Tibial nerve (tissue), 4 donors: ENCODE measurements at places on chromosomes 11 and 22. TPM values are rescaled to one million over a fixed set of nuclear protein-coding genes. Genes with fewer than 3 reads are reported as not detected.
A peak's percentile ranks its signal among the peaks of the same experiment; 100 is the strongest.

GRCh38 chr11:72042064-72042745, 38.1 kb downstream of the NUMA1 start:
- DNase-seq = no peak
- H3K27me3 ChIP-seq = no peaks in the 10 kb centered on the region
- peaks cover 36% of the 10 kb centered on the region for H3K4me1 ChIP-seq
- no peaks in the 10 kb centered on the region for H3K36me3 ChIP-seq
- H3K27ac ChIP-seq = peak overlapping the region; percentile 100
- H3K4me3 ChIP-seq = peak overlapping the region; percentile 65

DNA sequence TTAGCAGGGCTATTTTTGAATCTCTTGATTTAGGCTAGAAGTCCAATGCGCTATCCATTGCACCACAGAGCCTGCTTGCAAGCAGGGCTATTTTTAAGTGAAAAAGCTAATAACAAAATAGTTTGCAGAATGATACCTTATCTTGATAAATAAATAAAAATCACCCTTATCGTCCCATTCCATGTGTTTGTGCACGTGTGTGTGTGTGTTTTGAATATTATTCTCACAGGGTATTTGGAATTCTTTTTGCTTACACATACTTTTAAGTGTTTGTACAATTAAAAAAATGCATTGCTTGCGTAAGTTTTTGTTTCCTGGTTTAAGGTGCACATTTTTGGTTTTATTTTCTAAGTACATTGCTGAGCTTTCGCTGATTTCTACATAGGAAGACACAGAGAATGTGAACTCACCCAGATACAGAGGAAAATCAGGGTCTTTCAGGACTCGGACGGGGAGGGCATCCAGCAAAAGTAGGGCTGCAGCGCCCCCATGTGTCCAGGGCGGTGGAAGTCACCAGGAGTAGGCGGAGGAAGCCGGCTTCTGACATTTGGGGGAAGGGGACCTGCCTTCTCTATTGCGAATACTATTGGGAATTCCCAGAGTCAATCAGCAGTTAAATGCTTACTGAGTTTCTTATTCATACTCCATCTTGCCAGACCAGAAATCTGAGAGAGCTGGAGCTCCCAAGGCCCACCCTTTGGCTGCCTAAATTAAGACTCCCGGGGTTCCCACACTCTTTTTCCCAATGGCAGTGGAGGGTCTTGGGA, 27.3 kb downstream of the SLC1A2 start:
- no peak overlapping the region for H3K27ac ChIP-seq
- no peaks in the 10 kb centered on the region for H3K36me3 ChIP-seq
- no peak overlapping the region for H3K4me3 ChIP-seq
- DNase-seq = peak; percentile 55
- peaks cover 9% of the 10 kb centered on the region for H3K4me1 ChIP-seq

- H3K4me1 ChIP-seq = peaks cover 22% of the 10 kb centered on the region
- no peaks in the 10 kb centered on the region for H3K36me3 ChIP-seq
- H3K27me3 ChIP-seq = no peaks in the 10 kb centered on the region
- no peak overlapping the region for H3K27ac ChIP-seq
- no peak overlapping the region for H3K4me3 ChIP-seq
Observed at GRCh38 chr22:28952857-28953256, 69.5 kb downstream of the ZNRF3 start.

DNA sequence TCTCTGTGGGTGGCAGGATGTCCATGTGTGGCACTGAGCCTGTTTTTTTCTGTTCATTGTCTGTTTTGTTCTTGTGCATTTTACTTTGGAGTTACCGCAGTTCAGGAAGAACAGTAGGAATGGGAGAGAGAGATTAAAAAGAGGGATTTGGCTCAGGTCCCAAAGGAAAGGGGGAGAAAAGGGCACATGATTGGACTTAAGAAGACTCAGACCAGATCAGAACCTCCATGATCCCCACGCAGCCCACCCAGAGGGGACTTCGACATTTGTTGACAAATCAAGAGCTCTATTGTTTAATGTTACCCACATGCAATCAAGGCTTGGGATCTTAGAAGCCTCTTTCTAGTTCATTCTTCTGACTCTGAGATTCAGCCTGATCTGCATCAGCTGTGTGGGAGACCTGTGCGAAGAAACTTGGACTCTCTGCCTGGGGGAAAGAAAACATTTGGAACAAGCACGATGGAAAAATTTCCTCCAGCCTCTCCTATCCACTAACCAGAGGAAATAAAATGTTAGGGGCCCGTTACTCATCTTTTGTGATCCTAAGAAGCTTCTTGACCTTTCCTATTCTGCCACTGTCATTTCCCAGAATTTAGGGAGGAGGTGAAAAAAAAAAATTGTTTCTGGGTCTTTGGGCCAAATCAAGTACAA, 119.2 kb downstream of the SPON1 start:
- peak overlapping the region; percentile 24 for H3K27ac ChIP-seq
- no peak overlapping the region for H3K4me3 ChIP-seq
- peaks cover 8% of the 10 kb centered on the region for H3K4me1 ChIP-seq
- DNase-seq = no peak
- H3K36me3 ChIP-seq = no peaks in the 10 kb centered on the region

DNA sequence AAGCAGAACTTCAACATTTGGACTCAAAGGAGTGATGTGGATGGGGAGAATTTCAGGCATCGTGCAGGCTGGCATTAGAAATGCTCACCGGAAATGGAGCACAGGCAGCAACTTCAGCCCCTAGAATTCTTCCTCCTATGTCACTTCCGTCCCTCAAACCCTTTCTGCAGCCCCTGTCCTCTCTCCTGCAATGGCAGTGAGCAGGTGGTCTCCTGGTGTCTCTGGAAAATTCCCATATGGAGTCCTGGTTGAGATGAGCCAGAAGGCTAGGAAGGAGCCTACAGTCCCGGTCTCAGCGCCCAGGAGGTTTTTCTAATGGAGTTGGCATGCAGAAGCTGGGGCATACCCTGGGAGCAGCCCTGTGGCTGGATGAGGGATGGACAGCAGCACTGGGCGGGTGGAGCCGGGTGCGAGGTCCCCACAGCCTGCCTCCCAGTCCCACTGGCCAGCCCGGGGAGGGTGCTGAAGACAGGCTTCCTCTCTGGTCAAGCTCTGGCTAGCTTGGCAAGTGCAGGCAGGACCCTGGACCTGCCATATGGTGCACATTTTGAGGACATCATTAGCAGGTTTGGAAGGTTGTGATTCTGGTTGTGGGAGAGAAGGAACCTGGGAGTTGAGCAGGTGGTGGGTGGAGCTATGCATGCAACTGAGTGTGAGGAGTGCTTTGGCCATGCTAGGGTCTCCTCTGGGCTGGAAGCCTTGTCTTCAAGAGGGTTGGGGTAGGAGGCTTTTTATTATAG, 59.8 kb upstream of the B3GAT1 start:
- H3K27me3 ChIP-seq = peaks cover 15% of the 10 kb centered on the region
- H3K4me3 ChIP-seq = no peak overlapping the region
- no peaks in the 10 kb centered on the region for H3K4me1 ChIP-seq
- no peak overlapping the region for H3K27ac ChIP-seq
- no peak for DNase-seq
- no peaks in the 10 kb centered on the region for H3K36me3 ChIP-seq

DNA sequence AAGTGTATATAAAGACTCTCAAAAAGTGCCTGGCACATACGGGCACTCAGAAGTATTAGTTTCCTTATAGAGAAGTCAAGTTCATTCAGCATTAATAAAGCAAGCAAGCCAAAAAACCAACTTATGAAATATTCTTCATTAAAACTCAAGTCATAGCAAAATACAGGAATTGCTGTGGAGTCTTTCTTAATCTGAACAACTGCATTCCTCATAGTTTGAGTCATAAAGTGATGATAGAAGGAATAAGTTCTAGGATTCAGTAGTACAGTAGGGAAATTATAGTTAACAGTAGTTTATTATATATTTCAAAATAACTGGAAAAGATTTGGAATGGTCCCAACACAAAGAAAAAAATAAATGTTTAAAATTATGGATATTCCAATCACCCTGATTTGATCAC, 200.3 kb downstream of the C11orf91 start:
- H3K4me3 ChIP-seq = no peak overlapping the region
- H3K27me3 ChIP-seq = no peaks in the 10 kb centered on the region
- H3K4me1 ChIP-seq = no peaks in the 10 kb centered on the region
- no peaks in the 10 kb centered on the region for H3K36me3 ChIP-seq
- no peak overlapping the region for H3K27ac ChIP-seq
- DNase-seq = no peak

GRCh38 chr22:37482244-37482643, 3.9 kb downstream of the MFNG start:
- no peaks in the 10 kb centered on the region for H3K4me1 ChIP-seq
- H3K27ac ChIP-seq = no peak overlapping the region
- H3K27me3 ChIP-seq = no peaks in the 10 kb centered on the region
- DNase-seq = no peak
- H3K4me3 ChIP-seq = no peak overlapping the region
- peaks cover 7% of the 10 kb centered on the region for H3K36me3 ChIP-seq

GRCh38 chr22:20206709-20207215, 55.9 kb upstream of the CCDC188 start:
- no peaks in the 10 kb centered on the region for H3K36me3 ChIP-seq
- DNase-seq = no peak
- peak overlapping the region; percentile 32 for H3K27ac ChIP-seq
- peaks cover 32% of the 10 kb centered on the region for H3K4me1 ChIP-seq

DNA sequence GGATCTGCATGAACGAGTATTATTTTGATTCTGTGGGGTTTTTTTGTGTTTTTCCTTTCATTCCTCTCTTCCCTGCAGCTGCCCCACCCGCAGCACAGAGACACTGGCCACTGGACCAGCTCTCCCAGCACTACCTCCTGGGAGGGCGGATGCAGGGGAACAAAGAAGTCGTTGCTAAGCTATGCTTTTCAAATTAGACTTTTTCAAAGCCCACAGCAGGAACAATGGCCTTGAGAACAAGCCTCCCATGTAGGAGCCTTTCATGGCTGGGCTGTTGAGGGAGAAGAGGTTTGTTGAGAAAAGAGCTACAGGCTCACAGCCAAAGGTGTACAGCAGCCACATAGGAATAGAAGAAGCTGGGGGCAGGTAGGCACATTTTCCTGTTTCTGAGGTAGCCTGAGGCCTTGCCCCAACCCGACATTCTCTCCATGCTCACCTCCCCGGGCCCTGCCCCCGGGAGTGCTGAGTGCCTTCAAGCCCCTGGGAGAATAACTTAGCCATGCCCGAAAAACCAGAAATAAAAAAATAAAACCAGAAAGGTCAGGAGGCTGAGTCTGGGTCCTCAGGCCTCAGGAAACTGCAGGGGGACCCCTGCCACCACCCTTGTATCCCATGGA, 20.5 kb upstream of the SYT12 start:
- no peaks in the 10 kb centered on the region for H3K27me3 ChIP-seq
- H3K27ac ChIP-seq = no peak overlapping the region
- no peaks in the 10 kb centered on the region for H3K4me1 ChIP-seq
- H3K36me3 ChIP-seq = no peaks in the 10 kb centered on the region
- no peak for DNase-seq
- no peak overlapping the region for H3K4me3 ChIP-seq

DNA sequence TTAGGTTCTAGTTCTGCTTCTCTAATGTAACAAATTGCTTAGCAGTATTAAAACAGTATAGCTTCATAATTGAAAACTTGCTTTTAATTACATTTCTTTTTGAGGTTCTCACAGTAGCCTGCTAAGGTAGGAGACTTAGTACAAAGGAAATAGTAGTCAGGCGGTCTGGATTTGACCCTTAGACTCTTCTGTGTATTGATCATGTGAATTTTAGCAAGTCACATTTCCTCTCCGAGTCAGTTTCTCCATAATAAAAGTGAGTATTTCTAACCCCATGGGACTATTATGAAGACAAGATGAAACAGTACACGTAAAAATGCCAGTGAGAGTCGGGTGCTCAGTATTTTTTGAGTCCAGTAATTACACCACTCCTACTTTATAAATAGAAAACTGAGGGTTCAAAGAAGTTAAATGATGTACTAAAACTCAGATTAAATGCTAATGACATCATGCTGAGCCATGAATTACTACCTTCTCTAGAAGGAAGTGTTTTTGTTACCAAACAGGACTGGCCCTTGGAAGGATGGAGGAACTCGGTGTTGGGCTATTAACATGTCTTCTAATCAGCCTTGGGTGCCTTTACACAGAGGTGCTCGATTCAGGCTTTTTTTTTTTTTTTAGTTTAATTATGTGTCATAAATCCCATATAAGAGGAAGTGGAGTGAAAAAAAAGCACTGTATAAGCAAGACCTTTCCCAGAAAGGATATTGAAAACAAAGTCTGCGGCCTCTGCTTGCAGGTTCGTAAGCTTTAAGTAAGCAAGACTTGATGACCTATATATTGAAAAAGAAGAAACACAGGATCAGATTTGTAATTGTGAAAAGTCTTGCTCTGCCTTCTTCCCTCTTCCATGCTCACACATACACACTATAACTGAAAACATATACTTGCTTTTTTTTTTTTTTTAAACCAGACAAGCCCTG, 109.0 kb downstream of the EMSY start:
- no peaks in the 10 kb centered on the region for H3K4me1 ChIP-seq
- no peaks in the 10 kb centered on the region for H3K36me3 ChIP-seq
- no peak overlapping the region for H3K4me3 ChIP-seq
- H3K27me3 ChIP-seq = no peaks in the 10 kb centered on the region
- no peak overlapping the region for H3K27ac ChIP-seq
- no peak for DNase-seq

- no peak for DNase-seq
- H3K36me3 ChIP-seq = no peaks in the 10 kb centered on the region
- no peaks in the 10 kb centered on the region for H3K4me1 ChIP-seq
- peak within 1 kb of the TSS; percentile 75 for H3K27ac ChIP-seq
Observed at GRCh38 chr22:21014726-21015465, at the start of gene P2RX6. Gene P2RX6, plus strand, starts transcription at chr22:21015165. Its CDS starts 10 bp downstream, at chr22:21015175.

- H3K27me3 ChIP-seq = no peaks in the 10 kb centered on the region
- H3K27ac ChIP-seq = peak overlapping the region; percentile 67
- no peak overlapping the region for H3K4me3 ChIP-seq
- peak; percentile 47 for DNase-seq
Observed at GRCh38 chr22:43036282-43036829, 21.4 kb upstream of the PACSIN2 start.

- H3K4me1 ChIP-seq = no peaks in the 10 kb centered on the region
- no peak overlapping the region for H3K4me3 ChIP-seq
- H3K27me3 ChIP-seq = no peaks in the 10 kb centered on the region
- no peak overlapping the region for H3K27ac ChIP-seq
- DNase-seq = no peak
Observed at GRCh38 chr11:132771746-132772145, 760.6 kb downstream of the OPCML start.

The HTR3B gene
- not detected for total RNA-seq

The ZNF280A gene
- not detected for total RNA-seq
